ENCODE measurements at places on chromosomes 13 and 19.

- no peak for DNase-seq
Observed at GRCh38 chr19:40893112-40893511, 11.1 kb upstream of the CYP2A7 start.

- DNase-seq: no peak
Observed at GRCh38 chr13:64553411-64554129, 2676.6 kb downstream of the PCDH9 start.

DNA sequence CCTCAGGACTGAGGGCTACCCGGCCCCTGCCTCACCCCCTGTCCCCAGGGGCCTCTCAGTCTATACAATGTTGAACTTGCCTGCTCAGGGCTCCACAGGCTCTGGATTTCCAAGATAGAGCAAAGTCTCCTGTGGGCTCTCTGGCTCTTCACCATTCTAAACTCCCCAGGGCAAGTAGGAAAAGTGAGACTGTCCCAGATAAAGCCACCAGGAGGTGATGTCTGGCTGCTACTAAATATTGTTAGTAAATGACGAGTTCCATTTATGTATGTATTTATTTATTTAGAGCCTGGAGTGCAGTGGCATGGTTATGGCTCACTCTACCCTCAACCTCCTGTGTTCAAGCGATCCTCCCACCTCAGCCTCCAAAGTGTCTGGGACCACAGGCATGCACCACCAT, 73.6 kb upstream of the SIAH3 start:
- DNase-seq: no peak

GRCh38 chr13:40344270-40345148, 321.9 kb downstream of the FOXO1 start:
- no peak for DNase-seq

- DNase-seq: no peak
Observed at GRCh38 chr13:82011355-82011754, 1670.4 kb upstream of the SPRY2 start.

DNA sequence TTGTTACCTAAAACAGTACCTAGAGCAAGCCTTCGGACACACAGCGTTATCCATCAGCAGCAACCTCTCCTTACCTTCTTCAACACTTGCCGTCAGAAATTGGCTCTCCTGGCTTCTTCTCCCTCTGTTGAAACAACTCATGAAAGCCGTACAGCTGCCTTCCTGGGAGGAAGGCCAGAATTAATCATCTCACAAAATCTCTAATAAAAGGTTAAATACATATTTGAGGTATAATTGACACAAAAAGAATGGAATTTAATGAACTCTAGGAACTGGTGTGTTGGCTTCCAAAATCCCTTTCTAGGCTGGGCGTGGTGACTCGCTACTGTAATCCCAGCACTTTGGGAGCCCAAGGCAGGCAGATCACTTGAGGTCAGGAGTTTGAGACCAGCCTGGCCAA, 37.3 kb upstream of the GTF2F2 start:
- no peak for DNase-seq

GRCh38 chr13:109779074-109779473, 7.3 kb downstream of the IRS2 start:
- DNase-seq: no peak

- no peak for DNase-seq
Observed at GRCh38 chr13:25352230-25352629, 19.5 kb upstream of the ATP8A2 start.

DNA sequence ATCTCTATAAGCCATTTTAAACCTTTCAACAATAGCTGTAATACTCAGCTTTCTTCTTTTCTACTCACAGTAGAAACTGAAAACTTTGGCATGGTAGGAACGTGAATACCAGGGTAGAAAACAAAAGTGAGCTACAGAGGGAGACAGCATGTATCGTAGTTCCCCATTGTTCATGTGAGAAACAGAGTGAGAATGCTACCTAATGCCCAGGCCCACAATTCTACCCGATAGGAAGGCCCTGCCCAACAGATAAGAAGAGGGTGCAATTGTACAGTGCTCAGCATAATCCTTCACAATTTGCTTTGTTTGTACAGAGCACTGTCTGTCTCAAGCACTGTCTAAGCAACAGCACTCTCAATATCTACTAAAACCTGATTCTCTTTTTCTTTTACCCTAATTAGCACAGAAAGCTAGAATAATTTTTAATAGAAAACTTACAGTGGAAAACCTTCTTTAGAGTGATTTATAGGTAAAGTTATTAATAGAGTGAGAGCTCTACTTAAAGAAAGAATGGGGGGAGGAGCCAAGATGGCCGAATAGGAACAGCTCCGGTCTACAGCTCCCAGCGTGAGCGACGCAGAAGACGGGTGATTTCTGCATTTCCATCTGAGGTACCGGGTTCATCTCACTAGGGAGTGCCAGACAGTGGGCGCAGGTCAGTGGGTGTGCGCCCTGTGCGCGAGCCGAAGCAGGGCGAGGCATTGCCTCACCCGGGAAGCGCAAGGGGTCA, 322.3 kb downstream of the EFNB2 start:
- DNase-seq: no peak

DNA sequence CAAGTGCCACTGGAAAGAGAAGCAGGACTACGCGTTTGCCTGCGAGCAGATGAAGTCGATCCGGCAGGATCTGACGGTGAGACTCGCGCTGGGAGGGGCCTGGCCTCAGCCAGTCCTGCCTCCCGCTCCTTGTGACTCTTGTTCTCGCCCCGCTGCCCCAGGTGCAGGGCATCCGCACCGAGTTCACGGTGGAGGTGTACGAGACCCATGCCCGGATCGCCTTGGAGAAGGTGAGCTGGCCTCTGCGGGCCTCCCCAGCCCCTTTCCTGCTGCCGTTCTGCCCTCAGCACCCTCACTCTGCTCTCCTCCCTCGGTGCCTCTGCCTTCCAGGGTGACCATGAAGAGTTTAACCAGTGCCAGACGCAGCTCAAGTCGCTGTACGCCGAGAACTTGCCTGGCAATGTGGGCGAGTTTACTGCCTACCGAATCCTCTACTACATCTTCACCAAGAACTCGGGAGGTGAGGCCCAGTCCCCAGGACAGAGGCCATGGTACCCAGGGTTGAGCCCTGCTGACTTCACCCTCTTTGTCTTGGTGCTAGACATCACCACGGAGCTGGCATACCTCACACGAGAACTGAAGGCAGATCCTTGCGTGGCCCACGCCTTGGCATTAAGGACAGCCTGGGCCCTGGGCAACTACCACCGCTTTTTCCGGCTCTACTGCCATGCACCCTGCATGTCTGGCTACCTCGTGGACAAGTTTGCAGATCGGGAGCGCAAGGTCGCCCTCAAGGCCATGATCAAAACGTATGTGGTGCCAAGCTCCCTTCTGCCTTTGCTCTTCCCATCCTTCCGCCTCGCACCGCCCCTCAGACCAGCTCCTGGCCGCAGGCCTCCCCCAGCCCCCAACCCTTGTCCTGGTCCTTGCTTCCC, 5.6 kb downstream of the LENG9 start:
- DNase-seq: no peak

GRCh38 chr13:28394422-28394821, 100.5 kb downstream of the FLT1 start:
- no peak for DNase-seq

Data from GM13977 (cell line).